ENCODE measurements at places on chromosomes 4 and X. TPM values are rescaled to one million over a fixed set of nuclear protein-coding genes. Genes with fewer than 3 reads are reported as not detected.

Gene PLS3
- total RNA-seq: 538 TPM

Gene ZCCHC18
- 1.4 TPM for total RNA-seq

Gene THAP9
- total RNA-seq: 7.8 TPM

Gene XG
- total RNA-seq: not detected

Gene FAM184B
- total RNA-seq: not detected

Gene TMEM33
- 58.2 TPM for total RNA-seq

Gene SLC6A14
- total RNA-seq: not detected

Gene PDE5A
- 1.7 TPM for total RNA-seq

Gene PABPC1L2A
- total RNA-seq: not detected

Gene TNIP3
- total RNA-seq: 0.28 TPM

Gene PASD1
- total RNA-seq: not detected

Gene HS6ST2
- total RNA-seq: 0.19 TPM

Gene MAMLD1
- 0.85 TPM for total RNA-seq

Gene PAQR3
- 19.8 TPM for total RNA-seq

Gene RAB33A
- 0.42 TPM for total RNA-seq

Gene RLIM
- total RNA-seq: 55.5 TPM

Gene KLKB1
- 0.34 TPM for total RNA-seq

Gene SLC9B2
- total RNA-seq: 24.2 TPM

Gene MAGEB2
- not detected for total RNA-seq

Gene ZCCHC4
- 8.3 TPM for total RNA-seq

Gene ART3
- total RNA-seq: not detected

Gene NDP
- not detected for total RNA-seq

Gene HELT
- not detected for total RNA-seq

Gene AREG
- 0.34 TPM for total RNA-seq

Gene MAGEC3
- not detected for total RNA-seq

Gene SRPX
- 104 TPM for total RNA-seq

Measured in dermis blood vessel endothelial cell (primary cell).